ENCODE measurements at places on chromosomes 5 and 9.

- DNase-seq, result no peak
These were observed 167.7 kb downstream of the RGS3 start for GRCh38 chr9:113631137-113631765.

- no peak for DNase-seq
These were observed 17.6 kb upstream of the NANS start for GRCh38 chr9:98038958-98039357.

DNA sequence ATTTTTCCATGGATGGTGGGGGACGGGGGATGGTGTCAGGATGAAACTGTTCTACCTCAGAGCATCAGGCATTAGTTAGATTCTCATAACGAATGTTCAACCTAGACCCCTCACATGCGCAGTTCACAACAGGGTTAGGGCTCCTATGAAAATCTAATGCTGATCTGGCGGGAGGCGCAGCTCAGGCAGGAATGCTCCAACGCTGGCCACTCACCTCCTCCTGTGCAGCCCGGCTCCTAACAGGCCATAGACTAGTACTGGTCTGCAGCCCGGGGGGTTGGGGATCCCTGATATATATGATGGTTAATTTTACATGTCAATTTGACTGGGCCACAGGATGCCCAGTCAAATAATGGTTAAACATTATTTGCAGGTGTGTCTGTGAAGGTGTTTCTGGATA lies 199.0 kb upstream of the NR4A3 start:
- DNase-seq, result no peak

- DNase-seq, result no peak
These were observed 25.0 kb downstream of the ANKRD33B start for GRCh38 chr5:10588779-10589447.

DNA sequence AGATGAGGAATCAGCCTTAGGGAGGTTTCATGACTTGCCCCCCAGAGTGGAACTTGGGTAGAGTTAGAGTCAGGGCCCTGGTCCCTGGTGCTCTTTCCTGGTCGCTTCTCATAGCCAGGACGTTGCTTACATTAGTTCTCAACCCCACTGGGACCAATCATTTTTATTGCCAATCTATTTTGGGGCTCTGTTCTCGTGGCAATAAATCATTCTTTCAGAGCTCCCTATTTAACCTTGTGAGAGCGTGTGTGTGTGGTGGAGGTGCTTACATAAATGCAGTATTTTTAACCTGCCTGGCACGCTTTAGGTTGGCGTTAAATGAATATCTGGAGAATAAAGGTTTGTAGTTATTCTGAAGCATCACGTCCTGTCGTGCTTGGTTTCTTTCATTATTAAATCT lies 4.1 kb downstream of the TRIO start:
- no peak for DNase-seq

DNA sequence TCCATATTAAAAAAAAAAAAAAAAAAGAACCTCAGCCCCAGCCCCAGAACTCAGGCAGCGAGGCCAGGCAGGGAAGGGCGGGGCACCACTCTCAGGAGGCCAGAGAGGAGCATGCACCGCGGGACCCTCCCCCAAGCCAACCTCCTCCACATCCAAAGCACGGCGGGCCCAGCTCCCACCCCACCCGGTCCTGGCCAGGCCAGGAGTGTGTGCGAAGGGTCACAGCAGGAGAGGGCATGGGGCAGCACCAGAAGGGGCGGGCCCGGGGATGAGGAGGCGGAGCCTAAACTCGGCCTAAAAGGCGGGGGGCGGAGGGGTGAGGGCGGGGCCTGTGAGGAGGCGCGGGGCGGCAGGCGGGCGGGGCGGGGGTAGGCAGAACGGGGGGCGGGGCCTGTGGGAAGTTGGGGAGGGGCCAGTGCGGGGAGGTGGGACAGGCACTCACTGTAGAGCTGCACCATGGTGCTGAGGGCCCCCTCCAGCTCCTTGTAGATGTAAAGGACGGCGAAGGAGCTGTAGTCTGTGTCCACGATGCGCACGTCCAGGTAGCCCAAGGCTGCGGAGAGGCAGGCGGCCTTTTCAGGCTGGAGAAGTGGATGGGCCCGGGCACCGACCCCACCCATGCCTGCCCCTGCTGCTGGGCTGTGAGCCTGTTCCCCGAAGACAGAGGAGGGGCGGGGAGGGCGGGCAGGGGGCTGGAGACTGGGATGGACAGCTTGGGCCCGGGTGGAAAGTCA lies 1.2 kb downstream of the LCN15 start:
- peak; percentile 18 for DNase-seq

DNA sequence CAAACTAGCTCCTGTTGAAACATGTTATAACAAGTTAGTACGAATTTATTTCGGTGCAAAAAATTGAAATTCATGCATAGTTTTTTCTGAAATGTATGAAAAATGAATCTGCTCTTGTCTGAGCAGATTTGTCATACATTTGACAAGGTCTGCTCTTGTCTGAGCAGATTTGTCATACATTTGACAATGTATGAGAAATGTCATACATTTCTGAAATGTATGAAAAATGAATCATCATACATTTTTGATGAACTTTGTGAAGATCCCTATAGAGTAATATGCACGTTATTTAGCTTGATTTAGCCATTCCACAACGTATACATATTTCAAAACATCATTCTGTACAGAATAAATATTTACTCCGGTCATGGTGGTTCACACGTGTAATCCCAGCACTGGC lies 85.9 kb upstream of the PARP8 start:
- no peak for DNase-seq

Measured in effector CD4-positive, alpha-beta T cell (primary cell).